ENCODE measurements at places on chromosomes 4 and X.

DNA sequence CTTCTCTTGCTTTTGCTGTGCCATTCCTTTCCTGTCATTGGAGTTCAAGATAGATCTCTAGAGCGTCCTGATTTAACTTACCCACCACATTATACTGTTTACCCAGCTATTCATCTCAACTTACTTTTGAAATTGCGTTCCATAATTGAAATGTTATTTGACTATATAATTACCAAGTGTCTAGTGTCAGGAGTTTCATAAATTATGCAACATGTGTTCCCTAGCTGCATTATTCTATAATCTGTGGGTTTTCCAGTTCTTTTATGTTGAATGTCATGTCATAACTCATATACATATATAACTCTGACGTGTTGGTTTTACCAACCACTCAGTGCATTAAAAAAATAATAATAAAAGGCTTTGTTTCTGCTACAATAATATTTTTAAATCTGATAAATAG, 285.9 kb upstream of the ARSJ start:
- no peak for DNase-seq

- DNase-seq = no peak
Observed at GRCh38 chrX:105475801-105476200, 255.3 kb upstream of the TEX13A start.

- DNase-seq = no peak
Observed at GRCh38 chrX:15214588-15214987, 55.3 kb downstream of the ASB9 start.

DNA sequence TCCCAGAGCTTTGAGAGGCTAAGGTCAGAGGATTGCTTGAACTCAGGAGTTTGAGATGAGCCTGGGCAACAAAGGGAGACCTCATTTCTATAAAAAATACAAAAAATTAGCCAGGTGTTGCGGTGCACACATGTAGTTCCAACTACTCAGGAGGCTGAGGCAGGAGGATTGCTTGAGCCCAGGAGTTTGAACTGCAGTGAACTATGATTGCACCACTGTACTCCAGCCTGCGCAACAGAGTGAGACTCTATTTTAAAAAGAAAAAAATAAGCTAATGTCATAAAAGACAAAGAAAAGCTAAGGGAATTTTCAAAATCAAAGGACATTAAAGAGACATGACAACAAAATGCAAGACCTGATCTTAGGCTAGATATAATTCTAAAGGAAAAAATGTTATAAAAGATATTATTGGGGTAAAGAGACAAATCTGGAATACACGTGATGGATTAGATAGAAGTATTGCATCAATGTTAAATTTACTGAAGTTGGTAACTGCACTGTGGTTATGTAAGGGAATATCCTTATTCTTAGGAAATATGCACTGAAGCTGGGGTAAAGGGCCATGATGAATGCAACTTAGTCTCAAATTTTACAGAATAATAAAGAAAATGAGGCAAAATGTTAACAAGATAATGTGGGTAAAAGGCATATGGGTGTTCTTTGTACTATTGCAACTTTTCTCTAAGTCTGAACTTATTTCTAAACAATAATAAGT, 75.2 kb downstream of the SPRY1 start:
- DNase-seq = no peak

DNA sequence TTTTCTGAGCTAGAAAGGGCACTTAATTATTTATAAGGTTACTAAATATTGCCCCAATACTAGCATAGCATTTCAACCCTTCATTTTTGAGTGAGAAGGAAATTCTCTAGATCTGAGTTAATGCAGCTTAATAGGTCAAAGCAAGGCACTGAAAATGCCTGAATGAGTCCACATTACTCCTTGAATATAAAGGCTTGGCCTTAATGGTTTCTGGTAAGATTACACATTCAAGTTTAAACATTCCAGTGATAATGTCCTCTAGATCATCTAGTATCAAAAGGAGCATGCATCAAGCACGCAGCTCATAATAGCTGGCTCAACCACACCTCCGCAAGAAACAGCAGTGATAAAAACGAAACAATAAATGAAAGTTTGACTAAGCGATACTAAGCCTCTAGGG, 87.5 kb downstream of the SPANXN3 start:
- no peak for DNase-seq

- DNase-seq = no peak
Observed at GRCh38 chrX:91414713-91415112, 19.9 kb upstream of the PABPC5 start.

DNA sequence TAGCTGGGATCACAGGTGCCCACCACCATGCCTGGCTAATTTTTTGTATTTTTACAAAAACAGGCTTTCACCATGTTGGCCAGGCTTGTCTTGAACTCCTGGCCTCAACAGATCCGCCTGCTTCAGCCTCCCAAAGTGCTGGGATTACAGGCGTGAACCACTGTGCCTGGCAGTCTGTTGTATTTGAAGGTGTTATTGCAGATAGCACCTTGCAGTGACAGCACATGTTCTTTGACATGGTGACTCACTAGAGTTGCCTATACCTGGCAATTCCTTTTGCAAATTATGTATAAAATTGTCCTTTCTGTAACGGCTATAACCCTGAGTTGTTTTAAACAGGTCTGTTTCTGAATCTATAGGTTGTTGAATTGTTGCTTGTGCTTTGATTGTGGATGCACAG, 7.9 kb downstream of the OGT start:
- no peak for DNase-seq

GRCh38 chr4:41461780-41462307, 76.1 kb upstream of the LIMCH1 start:
- no peak for DNase-seq

DNA sequence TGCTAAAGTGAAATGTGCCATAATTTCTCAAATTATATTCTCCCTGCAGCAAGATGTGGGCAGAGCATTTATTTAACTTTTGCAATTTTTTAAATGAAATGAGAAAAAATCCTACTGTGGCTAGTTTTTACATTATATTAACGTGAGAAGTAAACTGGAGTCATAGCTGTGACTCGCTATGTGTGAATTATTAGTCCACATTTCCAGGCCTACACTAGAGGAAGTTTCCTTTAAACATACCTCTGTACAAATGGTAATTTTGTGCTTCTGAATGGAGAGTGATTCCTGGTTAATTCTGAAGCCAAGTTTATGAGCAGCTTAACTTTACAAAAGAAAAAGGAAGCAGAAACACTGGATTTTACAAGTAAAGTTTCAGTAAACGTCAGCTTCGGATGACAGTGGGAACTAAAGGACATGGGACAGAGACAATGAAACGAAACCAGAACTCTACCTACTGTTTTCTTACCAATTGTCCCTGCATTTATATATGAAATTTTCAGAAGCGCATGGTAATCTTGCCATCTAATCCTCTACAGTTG, 72.4 kb downstream of the FBXO8 start:
- DNase-seq = no peak

GRCh38 chrX:155035688-155036087, 9.0 kb downstream of the FUNDC2 start:
- DNase-seq = no peak

GRCh38 chrX:119760026-119760877, 1.9 kb downstream of the SOWAHD start:
- no peak for DNase-seq

DNA sequence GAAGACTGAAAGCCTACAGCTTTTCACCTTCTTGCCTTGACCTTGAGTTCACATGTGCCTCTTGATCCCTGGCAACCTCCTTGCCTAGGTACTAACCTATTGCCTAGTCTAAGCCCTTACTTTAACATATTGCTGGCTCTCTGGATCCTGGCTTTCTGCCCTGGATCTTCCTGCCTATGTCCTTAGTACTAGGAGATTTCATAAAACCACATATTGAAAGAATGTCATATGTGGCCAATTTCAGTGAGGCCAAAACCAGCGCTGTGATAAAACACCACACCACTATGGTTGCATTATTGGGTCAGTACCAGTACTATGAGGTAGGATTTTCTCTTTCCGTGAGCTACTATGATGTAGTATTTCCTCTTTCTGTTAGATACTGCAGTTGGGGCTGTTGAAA, 80.4 kb downstream of the CT47B1 start:
- DNase-seq = no peak

- DNase-seq = no peak
Observed at GRCh38 chr4:165383591-165384073, 4.8 kb downstream of the CPE start.

GRCh38 chrX:47204970-47205369, 11.3 kb downstream of the UBA1 start:
- DNase-seq = no peak

DNA sequence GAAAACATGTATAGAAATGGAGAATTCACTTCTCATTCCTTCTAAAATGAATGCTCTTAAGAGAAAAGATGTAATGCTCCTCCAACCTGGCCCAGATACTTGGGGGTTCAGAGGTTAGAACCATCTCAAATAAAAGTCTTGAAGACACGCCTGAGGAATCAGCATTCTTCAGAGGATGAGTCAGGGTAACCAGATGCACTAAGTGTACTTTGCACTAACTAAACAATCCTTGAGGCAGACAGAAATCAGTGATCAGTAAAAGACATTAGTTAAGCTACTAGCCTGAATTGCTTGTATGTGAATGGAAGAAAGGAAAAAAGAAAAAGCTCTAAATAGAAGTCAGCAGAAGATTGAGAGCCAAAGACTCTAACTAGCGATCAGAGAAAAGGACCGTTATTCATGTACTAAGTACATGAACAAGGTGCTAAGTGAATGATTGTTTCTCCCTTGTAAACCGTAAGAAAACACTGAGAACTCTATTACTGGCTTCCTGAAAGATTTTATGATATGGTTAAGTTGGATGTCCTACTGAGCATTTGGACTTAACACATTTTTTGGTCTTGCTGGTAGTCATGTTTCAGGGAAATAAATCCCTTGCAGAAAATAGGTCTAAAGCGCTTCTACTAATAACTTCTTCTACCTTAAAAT, 738.3 kb downstream of the STPG2 start:
- DNase-seq = no peak

DNA sequence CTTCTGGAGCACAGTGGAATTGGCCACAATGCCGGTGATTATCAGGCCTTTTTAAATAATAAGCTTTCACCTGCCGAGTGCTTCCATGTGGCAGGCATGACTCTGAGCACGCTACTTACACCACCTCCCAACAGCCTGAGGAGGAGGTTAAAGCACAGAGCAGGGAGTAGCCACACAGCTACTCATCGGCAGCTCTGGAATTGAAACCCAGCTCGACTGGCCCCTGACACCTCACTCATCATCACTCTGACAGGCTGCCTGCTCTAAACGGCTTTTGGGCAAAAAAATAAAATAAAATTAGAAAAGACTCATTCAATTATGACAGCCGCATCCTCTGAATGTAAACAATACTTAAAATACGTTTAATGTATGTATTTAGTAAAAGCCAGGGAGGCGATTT, 326.4 kb upstream of the NOCT start:
- no peak for DNase-seq

DNA sequence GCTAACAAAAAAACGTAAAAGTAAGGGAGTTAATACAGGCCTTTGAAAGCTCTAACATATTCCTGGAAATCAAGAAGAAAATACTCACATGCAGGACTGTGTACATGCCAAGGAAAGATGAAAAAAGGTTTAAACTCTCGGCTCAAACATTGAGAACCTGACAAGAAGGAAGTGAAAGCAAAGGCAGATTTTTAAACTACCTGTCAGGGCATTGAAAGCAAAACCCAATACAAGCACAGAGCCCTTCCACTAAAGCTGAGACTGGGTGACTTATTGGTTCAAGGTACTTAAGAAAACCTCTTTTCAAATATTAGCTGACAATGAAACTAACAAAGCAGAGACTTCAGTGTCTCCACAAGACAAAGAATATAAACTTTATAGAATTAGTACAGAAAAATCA, 313.0 kb upstream of the GRID2 start:
- no peak for DNase-seq

DNA sequence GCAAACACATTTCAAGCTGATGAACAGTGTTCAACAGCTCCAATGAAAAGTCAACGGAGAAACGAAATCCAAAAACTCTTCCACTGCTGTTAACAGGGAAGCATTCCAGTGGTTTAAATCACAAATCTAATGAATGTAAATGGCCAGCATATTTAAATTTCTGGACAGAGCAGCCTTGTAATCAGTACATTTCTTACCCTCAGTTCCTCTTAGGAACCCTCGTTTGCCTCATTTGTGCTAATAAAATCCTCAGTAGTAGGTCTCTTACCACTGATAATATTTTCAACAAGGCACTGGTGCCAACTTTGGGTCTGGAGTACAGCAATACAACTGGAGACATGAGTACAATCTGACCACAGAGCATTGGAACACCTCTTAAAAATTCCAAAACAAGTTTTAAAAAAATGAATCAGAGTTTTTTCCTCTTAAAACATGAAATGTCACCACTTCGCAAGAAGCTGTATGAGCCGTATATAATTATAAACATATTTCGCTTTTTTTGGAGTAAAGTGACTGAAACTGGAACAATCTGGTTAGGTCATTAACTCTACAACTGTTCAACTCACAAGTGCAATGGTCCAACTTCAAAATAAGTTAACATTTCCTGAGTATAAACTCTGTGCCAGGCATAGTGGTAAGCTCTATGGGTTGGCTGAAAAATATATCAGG, 211.2 kb downstream of the CPEB2 start:
- DNase-seq = no peak

DNA sequence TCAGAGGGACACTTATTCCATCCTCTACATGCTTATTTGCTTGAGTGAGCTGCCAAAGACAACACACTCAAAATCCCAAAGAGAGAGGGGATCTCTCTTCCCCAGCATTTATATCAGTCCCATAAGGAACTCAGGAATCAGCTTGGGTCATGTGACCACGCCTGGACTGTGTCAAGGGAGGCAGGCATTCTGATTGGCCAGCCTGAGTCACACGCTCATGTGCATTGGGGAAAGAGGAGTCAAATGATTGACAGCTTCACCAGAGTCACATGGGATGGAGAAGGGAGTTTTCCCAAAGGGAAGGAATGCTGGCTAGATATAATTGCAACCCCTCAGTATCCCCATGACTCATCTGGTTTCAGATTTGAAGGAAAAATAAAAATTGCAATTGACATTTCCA, 49.0 kb downstream of the RWDD4 start:
- DNase-seq = no peak

DNA sequence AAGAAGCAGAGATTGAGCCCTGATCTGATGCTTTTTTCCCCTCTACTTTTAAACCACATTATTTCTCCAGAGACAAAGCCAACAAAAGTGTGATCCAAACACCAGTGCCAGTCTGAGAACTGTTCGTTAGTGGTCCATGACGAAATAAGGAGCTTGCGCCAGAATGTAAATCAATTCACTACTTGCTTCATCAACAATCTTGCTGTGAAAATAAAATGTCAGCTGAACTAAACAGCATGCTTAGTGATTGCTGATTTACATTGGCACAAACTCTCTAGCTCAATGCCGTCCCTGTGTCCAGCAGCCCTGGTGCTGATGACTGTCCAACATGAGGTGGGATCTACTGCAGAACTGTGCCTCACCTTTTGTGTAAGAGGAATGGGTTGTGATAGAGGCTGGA, 71.3 kb downstream of the SOX3 start:
- DNase-seq = no peak

DNA sequence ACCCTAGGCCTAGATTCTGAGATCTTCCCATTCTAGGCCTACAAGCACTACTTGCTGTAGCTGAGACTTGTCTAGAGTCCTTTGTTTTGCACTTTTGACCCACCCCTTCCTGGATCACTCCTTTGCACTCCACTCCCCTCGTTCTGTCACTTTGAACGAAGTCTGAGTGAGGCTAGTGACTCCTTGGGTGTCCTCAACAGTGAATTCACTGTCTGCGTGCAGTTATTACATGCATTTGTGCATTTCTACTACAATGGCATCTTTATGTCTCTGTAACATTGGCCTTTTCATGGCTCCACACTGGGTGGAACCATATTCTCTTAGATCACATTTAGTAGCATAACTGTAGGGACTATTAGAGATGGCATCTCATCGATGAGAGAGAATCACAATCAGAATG, 50.5 kb downstream of the OCRL start:
- DNase-seq = no peak

Measured in CD8-positive, alpha-beta T cell (primary cell).